Endodermal cell (in vitro differentiated cells): ENCODE measurements at places on chromosomes 5 and 9. TPM values are rescaled to one million over a fixed set of nuclear protein-coding genes. Genes with fewer than 3 reads are reported as not detected.

DNA sequence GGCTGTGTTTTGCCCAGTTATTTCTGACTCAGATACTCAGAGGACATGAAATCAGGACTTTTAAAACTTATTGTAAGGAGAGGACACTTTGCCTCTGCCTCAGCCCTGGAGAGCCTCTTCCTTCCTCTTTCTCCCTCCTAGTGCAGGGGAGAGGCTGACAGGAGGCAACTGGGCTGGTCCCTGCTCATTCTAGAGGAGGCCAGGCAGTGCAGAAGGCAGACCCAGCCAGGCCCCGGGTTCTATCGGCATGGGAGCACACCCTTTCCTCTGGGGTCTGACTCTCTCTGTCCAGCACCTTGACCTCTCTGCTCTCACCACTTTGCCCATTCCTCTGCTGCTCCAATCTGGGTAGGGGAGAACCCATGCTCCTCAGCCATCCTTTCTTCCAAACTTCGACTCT, 16.0 kb upstream of the SMIM32 start:
- no peak for DNase-seq

GRCh38 chr9:19701274-19701673, 87.6 kb downstream of the SLC24A2 start:
- DNase-seq, result no peak

- DNase-seq, result no peak
Observed at GRCh38 chr5:88734983-88735382, 148.0 kb downstream of the MEF2C start.

DNA sequence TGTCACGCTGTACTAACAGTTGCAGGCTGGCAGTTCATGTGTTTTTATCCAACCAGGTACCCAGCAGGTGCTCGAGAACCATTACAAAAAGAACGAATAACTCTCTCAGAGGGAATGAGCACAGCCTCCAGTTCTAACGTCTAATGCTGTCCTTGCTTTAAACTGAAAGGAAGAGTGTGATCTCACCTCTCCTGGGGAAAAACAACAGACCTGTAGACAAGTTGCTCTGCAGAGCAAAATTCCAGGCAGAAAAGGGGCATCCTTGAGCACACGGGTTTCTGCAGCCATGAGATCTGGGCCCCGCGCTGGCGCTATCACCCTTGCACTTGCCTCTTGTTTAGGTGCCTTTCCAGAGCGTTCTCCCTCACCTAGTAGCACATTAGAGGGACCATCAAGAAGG, 92.5 kb upstream of the DNAH5 start:
- peak; percentile 72 for DNase-seq

DNA sequence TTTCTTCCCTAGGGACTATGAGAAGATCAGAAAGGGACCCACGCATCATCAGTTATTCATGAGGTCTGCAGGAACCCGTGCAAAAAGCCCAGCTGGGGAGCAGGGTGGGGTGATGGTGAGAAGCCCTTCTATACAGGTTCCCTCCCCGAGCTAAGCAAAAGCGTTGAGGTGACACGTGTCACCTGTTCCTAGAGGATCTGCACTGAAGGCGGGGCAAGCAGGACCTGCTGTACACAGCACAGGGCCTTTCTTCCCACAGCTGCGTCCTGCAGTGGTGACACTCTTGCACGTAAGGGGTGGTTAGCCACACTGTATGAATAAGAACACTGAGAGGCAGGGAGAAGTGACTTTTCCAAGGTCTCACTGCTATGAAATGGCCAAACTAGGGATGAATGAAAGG, 37.2 kb upstream of the SH3PXD2B start:
- DNase-seq, result peak; percentile 36

DNA sequence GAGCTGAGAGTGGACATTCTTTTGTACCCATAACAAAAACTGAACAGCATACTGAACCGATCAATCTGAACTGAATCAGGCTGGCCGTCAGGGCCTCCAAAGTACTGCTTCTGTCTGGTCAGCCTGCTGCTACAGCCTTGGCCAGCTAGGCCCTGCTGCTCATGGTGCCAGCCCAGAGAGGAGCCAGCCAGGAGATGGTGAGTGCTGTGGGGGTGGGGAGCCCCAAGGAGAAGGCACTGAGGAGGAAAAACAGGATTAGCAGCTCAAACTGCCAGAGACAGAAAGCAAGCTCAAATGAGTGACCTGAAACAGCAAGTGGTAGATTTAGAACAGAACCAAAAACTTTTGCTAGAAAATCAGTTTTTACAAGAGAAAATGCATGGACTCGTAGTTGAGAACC, 23.9 kb downstream of the SRP19 start:
- DNase-seq, result no peak

GRCh38 chr5:122192497-122193496, 63.5 kb downstream of the ZNF474 start:
- DNase-seq, result peak; percentile 60

GRCh38 chr5:146890066-146890465, 11.5 kb upstream of the PPP2R2B start:
- DNase-seq, result no peak

DNA sequence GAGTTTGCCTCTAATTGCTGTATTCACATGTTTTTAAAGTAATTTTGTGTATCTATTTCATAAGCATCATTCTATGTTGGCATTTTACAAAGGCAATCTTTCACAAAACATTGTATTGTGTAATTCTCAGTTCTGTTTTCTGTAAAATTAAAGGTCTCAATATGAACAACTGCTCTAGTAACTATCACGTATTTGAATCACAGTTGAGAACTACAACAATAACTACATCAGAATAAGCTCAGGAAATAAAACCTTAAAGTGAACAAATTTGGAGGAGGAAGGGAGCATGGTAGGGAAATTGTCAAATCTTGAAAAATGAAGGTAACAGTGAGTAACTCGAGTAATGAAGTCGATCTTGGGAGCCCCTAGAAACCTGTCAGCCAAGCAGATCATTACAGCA, 22.5 kb upstream of the CAMK4 start:
- DNase-seq, result no peak

DNA sequence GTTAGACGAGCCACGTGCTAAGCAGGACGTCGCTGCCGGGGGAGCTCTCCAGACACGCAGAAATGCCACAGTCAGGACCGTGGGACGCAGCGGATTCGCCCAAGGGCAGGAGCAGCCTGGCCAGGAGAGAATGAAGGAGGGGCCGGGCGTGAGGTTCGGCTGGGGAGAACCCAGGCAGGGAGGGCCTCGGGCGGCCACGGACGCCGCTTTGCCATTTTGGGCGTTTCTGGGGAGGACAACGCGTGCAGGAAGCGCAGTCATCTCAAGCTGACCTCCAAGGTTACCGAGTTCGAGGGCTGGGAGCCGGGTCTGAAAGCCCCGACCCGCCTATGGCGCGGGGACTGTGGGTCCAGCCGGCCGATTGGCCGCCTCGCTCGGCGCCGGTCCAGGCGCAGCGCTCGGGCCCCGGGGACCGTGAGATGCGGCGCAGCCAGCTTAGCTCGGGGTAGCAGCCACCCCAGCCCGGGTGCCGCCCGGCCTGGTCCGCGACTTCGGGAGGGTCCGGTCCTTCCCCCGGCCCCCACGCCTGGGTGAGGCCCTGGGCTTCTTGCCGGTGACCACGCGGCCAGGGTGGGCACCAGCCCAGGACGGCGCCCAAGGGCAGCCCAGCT, 760 bp upstream of the MAN1B1 start:
- DNase-seq, result peak; percentile 74

GRCh38 chr5:67426961-67427849, 230.6 kb upstream of the CD180 start:
- no peak for DNase-seq

GRCh38 chr9:28120626-28121025, 547.3 kb upstream of the C9orf72 start:
- DNase-seq, result no peak

- DNase-seq, result no peak
Observed at GRCh38 chr5:141735823-141736222, 53.8 kb upstream of the ARAP3 start.

DNA sequence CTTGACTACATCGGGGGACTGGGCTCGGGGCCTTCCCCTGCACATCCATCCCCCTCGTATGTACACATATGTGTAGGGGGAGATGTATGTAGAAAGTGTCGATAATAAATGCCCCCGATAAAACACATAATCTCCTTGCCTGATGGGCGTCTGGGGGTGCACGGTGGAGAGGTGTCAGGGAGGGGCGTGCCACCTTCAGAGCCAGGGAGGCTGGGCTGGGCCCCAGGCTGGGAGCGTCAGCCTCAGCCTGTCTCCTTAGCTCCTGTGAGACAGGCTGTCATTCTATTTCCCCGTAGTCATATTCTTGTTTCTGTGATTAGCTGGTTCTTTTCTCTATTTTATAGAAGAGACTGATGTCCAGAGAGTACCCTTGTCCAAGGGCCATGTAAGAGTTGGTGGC, 4.7 kb upstream of the RXRA start:
- no peak for DNase-seq

- peak; percentile 82 for DNase-seq
Observed at GRCh38 chr9:131395157-131396098, 1.5 kb downstream of the PRRC2B start.

GRCh38 chr9:128335161-128335560, 5.2 kb upstream of the SLC27A4 start:
- DNase-seq, result no peak

GRCh38 chr9:14941501-14942405, 31.5 kb upstream of the FREM1 start:
- DNase-seq, result no peak

DNA sequence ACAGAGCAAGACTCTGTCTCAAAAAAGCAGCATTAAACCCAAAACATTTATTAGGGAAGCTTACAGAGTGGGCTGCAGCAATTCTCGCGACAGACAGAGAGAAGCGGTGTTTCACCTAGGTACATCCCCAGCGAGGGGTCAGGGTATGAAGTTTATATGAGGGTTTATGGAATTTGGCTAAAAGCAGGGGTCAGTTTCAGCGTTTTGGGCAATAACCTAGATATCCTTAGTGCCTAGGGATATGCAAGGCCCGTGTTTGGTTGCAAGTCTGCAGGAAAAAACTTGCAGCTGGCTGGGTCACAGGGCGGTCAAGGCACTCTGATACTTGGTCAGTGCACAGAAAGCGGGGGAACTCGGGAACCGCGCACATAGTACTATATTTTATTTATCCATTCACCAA, 649 bp upstream of the GLE1 start:
- DNase-seq, result no peak

GRCh38 chr5:156479849-156480248, 152.9 kb downstream of the SGCD start:
- no peak for DNase-seq

- DNase-seq, result peak; percentile 87
Observed at GRCh38 chr9:136644593-136645351, 17.9 kb upstream of the EGFL7 start.

GRCh38 chr9:23615569-23615968, 210.5 kb downstream of the ELAVL2 start:
- DNase-seq, result no peak

DNA sequence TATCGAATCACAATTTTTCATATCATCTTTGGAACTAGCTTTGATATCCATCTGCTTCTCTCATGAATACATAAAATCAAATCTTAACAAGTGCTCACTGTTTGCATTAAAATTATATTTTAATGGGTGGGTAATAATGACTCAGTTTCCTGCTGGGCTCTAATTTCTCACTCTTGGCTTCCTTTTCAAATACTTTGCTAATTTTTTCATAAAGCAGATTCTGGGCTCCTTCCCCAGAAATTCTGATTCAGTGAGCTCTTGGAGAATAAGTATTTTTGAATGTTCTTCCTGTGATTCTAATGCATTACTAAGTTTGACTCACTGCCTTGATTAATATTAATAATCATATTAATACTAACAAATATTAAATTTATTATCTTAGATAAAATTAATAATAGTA, 48.9 kb downstream of the YIPF5 start:
- no peak for DNase-seq

- no peak for DNase-seq
Observed at GRCh38 chr5:61184708-61185107, 22.4 kb upstream of the SMIM15 start.

DNA sequence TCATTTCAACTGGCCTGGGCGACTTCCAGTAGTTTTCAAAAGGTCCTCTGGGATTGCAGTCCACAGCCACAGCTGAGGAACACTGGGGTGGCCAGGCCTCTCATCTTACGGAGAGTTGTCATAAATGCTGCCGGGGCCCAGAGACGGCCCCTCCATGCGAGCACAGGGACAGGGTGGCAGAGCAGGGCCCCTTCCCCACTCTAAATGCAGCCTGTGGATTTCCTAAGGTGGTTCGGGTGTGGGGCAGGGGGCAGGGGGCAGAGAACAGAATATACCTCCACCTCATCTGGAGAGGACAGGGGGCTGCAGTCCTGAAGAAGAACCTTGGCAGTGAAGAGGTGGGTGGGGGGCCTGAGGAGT, 113.6 kb upstream of the TBC1D2 start:
- no peak for DNase-seq

GRCh38 chr5:127951791-127952190, 131.8 kb upstream of the SLC12A2 start:
- DNase-seq, result no peak

Gene TLX3
- total RNA-seq, result not detected in 2 replicates

Gene HAVCR1
- 0.32 and 0.59 TPM in 2 replicates for total RNA-seq

Gene NOTCH1
- 21.5 to 24.2 TPM (median 22.3 TPM) in 3 replicates for total RNA-seq

Gene CCL27
- total RNA-seq, result not detected in 2 replicates

Gene NANS
- total RNA-seq, result 48.0 to 60.1 TPM (median 50.4 TPM) in 3 replicates

Gene DPYSL3
- 68.7 and 76.3 TPM in 2 replicates for total RNA-seq

Gene SERINC5
- 180 to 231 TPM (median 183 TPM) in 3 replicates for total RNA-seq

Gene RNF208
- 15.6 to 27.3 TPM (median 16.0 TPM) in 3 replicates for total RNA-seq

Gene HAND1
- 3.2 TPM in 1 of 3 replicates, not detected in the others for total RNA-seq

Gene ABO
- total RNA-seq, result 0.59 and 1.2 TPM in 2 replicates

Gene PCDHGC3
- total RNA-seq, result 22.2 to 28.1 TPM (median 27.6 TPM) in 3 replicates

Gene ZNF454
- not detected in 2 replicates for total RNA-seq

Gene PCDHB5
- total RNA-seq, result 42.8 and 43.5 TPM in 2 replicates

Gene SREK1IP1
- 52.9 to 105 TPM (median 55.1 TPM) in 3 replicates for total RNA-seq

Gene TMEM174
- not detected in 2 replicates for total RNA-seq

Gene PHF19
- 17.9 to 23.6 TPM (median 19.4 TPM) in 3 replicates for total RNA-seq

Gene KIF4B
- total RNA-seq, result 0.15 to 0.21 TPM (median 0.18 TPM) in 3 replicates
